Sigmoid colon (tissue), 7 donors: ENCODE measurements at places on chromosomes 16 and 17. TPM values are rescaled to one million over a fixed set of nuclear protein-coding genes. Genes with fewer than 3 reads are reported as not detected.

GRCh38 chr17:75691371-75691791, 24.2 kb downstream of the SAP30BP start:
- peak; percentile 48 for DNase-seq

DNA sequence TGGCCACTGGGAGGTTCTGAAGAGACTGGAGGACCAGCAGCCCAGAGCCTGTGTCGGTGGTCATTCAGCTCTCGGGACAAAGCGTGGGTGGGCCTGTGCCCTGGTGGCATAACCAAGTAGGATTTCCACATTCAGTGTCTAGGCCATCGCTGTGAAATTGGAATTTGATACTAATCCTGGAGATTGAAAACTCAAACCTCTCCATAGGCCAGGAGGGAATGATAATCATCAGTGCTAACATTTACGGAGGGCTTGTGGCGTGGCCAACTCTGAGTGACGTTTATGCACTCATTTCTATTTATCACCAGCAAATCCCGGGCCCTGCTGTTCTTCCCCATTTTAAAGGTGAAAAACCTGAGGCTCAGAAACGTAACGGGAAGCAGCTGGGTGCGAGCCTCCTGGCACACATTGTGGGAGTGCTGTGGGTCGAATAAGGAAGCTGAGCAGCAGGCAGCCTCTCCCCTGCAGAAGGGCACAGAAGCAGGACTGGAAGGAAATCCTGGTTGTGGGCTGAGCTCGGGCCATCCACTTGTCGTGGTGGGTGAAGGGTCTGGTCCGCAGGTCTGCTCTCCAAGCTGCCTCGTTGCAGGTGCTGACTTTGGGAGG, 33.1 kb downstream of the RAI1 start:
- DNase-seq = no peak

GRCh38 chr17:38441429-38442061, 13.3 kb downstream of the ARHGAP23 start:
- no peak for DNase-seq

DNA sequence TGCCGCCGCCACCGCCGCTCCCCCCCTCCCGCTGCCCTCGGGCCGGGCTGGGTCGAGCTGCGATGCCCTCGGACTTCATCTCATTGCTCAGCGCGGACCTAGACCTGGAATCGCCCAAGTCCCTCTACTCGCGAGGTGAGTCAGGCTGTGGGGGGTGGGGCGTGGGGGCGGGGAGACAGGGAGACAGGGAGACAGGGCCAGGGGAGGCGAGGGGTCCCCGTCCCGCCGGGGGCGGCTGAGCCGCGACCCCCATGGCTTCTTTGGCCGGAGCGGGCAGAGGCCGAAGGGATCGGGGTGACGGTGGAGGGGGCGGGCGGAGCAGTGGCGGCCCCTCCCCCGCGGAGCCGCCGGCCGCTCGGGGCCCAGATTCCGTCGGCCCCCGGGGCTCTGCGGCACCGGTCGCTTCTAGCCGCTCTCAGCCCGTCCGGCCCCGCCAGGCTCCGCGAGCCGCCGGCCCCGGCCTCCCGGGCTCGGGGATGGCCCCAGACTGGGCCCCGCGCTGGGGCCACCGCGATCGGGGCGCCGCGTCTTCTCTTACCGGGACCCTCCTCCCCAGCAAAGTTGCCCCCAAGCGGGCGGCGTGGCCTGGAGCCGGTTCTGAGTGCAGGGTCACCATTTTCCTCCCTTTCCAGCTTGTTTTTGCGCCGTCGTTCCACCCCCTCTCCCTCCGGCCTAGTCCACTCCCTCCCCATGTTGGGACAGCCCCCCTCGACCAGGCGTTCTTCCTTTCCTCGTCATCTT, 644 bp downstream of the NFAT5 start:
- peak; percentile 86 for DNase-seq

The NPIPA8 gene
- total RNA-seq = 87.8 TPM

DNA sequence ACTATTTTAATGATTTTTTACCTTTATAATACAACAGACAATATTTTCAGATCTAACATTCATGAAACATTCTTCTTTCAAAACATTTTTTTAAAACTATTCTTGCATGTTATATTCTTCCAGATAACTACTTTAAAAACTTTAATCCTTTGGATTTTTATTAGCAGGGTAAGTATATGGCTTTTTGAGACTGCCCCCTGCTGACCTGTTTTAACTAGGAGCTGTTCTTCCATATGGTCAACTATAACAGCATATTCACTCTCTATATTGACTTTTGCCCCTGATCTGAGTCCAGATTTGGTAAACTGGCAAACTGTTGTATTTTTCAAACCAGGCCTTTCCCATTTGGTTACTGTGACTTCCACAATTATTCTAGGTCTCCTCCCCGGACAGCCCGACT, 16.5 kb downstream of the ZNF18 start:
- DNase-seq = no peak

DNA sequence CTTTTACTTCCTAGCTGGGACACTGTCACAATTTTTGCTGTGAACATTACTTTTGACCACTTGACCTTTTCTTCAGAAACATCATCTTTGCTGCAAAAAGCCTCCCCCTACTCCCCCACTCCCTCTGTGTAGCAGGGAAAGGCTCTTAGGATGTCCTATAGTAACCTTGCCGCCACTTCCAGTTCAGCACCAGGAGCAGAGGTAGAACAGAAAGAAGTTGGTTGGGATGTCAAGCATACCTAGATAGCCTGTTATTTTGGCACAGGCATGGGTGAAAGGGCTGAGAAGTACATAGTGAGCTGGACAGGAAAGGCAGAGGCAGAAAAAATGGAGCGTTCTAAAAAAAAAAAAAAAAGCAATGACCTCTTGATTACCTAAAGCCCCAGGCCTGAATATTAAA, 31.3 kb downstream of the SMIM36 start:
- DNase-seq = no peak

DNA sequence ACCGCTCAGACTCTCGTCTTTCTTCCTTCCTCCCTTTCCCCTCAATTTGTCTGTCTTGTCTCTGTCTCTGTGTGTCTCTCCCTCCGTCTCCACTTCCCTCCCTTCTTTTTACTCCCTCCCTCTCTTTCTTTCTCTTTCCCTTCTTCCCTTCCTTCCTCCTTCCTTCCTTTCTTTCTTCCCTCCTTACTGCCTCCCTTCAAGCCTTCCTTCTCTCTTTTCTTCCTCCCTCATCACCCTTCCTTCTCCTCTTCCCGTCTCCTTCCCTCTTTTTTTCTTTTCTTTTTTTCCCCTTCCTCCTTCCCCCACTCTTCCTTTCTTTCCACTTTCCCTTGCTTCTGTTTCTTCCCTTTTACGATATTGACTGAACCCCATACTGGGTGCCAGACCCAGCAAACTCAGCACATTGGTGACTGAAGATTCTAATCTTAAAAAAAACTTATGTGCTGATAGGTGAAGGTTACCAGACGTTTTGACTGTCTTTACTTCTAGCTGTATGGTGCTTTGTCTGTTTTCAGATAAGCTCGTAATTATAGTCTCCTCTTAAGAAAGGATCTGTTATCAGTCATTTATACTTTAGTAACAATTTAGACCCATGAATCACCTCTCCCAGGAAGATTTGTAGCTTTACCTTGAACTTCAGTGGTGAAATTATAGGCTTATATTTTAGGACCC, 481 bp upstream of the BRD7 start:
- no peak for DNase-seq

DNA sequence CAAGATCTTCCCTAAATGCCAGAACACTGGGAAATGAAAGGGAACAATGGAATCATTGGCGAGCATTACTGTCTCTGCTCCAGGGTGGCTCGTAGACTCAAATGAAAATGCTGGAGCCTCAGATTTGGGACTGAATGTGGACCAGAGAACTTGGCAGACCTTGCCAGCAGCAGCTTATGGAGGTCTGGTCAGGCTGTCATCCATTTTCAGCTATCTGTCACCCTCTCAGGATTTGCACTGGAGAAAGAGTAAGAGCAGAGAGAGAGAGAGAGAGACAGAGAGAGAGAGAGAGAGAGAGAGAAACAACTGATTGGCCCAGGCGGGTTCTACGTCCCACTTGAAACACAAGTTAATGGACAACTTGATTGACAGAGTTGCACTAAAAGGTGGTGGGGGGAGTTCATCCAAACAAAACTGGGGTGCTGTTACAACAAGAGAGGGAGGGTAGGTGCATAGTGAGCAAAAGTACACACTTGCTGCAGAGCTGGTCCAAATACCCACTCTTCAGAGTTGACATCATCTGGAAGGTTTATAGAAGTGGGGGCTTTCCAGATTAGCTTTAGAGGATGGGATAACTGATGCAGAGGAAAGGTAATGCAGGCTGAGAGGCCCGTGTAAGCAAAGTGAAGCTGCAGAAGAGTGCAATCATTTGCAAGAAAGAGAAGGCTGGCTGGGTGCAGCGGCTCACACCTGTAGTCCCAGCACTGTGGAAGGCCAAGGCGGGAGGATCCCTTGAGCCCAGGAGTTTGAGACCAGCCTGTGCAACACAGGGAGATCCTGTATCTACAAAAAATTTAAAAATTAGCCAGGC, 16.5 kb upstream of the NSMCE1 start:
- no peak for DNase-seq

GRCh38 chr17:38435795-38436194, 7.5 kb downstream of the ARHGAP23 start:
- DNase-seq = no peak

GRCh38 chr17:42097691-42098631, at the start of gene ZNF385C:
TSS of gene ZNF385C (minus strand) at chr17:42098473. CDS start at chr17:42063056, 35,417 bp downstream.
- DNase-seq = no peak

DNA sequence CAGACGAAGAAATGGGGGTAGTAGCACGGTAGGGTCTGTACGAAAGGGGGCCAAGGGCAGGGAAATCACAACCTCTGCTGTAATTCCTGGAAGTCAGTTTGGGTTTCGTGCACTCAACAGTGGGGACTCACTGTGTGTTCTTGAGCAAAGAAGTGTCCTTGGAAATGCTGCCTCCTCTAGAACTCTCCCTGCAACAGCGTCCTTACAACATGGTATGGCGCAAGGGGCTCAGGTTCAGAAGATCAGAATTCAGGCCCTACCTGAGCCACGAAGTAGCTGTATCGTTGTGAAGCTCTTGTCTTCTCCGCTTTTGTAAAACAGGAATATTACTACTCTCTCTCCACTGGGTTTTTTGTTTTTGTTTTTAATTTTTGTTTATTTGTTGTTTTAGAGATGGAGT, 106.2 kb upstream of the CLEC3A start:
- DNase-seq = no peak

- DNase-seq = no peak
Observed at GRCh38 chr16:83059237-83059636, 432.5 kb downstream of the CDH13 start.

The CMTM4 gene
- 6.1 TPM for total RNA-seq

DNA sequence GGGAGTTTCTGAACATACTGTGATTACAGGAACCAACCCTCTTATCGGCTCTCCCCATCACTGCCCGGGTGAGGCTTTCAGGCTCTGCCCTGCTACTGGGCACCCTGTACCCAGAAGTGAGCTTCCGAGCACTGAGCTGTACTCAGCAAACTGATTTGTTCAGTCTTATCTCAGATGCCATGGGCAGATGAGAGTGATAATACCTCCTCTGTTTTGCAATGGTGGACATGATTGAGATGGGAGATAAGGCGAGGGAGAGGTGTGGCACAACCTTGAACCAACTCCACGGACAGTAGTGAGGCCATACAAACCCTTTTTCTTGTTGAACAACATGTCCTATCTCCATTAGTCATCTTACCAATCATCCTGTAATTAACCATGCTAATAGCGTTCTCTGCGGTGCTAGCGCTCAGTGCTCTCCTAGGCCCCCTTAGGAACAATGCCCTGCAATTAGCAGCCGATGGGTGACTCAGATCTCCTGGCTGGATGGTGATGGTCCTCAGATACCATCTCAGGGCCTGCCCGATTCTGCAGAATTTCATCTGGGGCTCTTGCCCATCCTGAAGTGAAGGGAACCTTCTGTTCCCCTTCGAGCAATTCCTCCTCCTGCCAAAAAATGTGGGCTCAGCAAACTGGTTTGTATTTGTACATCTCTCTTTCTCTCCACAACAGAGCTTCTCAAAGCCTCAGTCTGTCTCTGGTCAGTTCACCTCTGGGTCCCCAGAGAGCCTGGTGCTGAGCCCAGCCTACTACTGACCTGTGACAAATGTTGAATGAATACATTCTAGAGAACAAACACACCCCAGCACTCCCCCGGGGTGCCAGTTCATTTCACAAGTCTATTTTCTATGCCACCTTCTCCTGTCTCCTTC, 139.3 kb upstream of the IRX3 start:
- no peak for DNase-seq

GRCh38 chr16:85845266-85845665, 45.8 kb downstream of the COX4I1 start:
- peak; percentile 66 for DNase-seq

DNA sequence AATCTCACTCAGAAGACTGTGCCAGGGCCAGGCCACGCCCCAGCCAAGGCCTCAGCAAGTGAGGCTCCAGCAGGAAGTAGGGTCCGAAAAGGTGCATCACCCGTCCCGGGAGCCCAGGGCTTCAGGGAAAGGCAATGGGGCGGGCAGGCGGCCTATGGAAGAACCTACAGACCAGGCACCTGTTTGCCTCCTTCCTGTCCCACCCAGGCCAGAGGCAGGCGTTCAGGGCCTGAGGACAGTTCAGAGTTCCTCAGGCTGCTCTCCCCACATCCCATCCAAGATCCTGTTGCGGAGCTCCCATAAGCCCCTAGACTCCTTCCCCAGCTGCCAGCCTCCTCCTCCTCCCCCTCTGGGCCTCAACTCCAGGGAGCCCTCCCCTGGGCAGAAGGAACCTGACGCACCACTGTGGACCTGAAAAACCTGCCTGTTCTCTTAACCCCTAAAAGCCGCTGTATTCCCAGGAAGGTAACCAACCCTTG, 2.3 kb downstream of the CLUH start:
- DNase-seq = peak; percentile 64

GRCh38 chr17:61000911-61001310, 323.3 kb downstream of the BCAS3 start:
- DNase-seq = no peak

The TEKT3 gene
- total RNA-seq = not detected

DNA sequence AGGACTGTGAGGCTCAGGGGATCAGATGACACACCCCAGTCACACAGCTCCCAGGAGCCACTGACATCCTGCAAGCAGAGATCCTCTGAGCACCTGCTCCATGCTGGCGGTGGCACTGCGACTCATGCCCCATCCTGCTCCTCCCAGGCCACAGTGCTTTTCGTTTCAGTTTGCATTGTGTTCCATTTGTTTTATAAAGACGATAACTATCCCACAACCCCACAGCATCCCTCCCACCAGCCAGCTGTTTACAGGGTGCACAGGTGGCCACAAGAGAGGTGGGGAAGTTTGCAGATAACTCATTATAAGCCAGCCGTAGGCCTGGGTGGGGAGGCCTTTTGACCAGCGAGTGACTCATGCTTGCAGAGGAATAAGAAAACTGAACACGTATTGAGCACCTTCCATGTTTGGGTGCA, 28.2 kb downstream of the BCO1 start:
- DNase-seq = no peak

The DVL2 gene
- 45.3 TPM for total RNA-seq
